Muscle of arm (tissue), 14 donors: ENCODE measurements at places on chromosomes 16 and 17. TPM values are rescaled to one million over a fixed set of nuclear protein-coding genes. Genes with fewer than 3 reads are reported as not detected.

DNA sequence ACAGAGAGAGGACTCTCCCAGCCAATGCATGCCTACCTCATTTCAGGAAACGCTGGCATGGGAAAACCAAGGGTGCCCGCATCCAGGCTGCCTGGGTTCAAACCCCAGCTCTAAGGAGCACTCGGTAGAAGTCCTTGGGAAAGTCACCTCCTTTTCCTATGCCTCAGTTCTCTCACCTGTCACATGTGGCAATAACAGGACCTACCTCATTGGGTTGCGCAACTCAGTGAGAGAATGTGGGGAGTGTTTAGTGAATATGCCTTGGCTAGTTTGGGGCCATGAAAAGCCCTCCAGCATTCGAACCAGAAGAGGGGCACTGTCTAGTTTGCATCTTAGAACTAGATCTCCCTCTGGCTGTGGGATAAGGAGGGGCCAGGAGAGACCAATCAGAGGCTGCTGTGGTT, 9.0 kb upstream of the NXPH3 start:
- DNase-seq: no peak

DNA sequence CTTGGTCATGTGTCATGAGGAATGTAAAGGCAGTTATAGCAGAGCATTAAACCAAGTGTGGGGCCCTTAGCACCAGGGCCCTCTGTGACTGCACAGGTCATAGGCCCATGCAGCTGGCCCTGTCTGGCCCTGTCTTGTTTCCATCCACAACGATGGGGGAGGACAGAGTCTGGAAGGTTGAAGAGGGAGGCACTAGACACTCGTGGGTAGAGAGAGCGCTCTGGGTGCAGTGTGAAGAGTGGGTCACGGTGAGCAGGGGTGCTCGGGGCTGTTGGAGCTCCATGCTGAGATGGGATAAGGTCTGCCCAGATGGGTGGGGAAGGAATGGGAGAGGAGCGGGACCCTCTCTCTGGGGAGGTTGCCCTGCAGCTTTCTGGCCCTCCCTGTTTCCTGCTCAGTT, 12.8 kb upstream of the KSR1 start:
- no peak for DNase-seq

- no peak for DNase-seq
Measured at GRCh38 chr16:25626172-25626571, 65.6 kb upstream of the HS3ST4 start.

The MYCBPAP gene
- polyA plus RNA-seq: 0.77 TPM

DNA sequence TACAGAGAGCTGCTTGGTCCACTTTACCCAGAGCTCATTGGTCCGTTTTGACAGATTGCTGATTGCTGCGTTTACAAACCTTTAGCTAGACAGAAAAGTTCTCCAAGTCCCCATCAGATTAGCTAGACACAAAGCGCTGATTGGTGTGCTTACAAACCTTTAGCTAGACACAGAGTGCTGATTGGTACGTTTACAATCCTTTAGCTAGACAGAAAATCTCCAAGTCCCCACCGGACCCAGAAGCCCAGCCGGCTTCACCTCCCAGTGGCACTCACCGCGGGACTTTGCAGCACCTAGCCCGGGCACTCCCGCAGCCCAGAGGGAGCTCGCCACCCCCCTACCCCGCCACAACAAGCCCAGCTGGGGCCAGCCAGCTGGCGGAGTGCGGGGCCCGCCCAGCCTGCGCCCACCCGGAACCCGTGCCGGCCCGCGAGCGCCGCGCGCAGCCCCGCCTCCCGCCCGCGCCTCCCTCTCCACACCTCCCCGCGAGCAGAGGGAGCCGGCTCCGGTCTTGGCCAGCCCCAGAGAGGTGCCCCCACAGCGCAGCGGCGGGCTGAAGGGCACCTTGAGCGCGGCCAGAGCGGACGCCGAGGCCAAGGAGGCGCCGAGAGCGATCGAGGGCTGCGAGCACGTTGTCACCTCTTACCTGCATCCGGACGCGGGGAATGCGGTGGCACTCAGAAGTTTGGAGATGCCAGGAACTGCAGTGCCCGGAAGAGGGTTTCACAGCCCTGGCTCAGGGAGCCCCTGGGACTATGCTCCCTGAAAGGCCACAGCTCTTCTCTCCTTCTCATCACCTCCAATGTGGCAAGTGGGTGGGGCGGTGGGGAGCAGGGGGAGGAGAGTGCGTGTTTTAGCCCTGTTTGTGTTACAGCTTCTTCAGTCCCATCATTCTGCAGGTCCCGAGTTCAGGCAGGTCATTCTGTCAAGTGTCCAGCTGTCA, 1504.5 kb downstream of the CDH11 start:
- no peak for DNase-seq

GRCh38 chr16:2233046-2233775, 3.0 kb upstream of the DNASE1L2 start:
- DNase-seq: no peak

The KRTAP4-2 gene
- polyA plus RNA-seq: not detected

DNA sequence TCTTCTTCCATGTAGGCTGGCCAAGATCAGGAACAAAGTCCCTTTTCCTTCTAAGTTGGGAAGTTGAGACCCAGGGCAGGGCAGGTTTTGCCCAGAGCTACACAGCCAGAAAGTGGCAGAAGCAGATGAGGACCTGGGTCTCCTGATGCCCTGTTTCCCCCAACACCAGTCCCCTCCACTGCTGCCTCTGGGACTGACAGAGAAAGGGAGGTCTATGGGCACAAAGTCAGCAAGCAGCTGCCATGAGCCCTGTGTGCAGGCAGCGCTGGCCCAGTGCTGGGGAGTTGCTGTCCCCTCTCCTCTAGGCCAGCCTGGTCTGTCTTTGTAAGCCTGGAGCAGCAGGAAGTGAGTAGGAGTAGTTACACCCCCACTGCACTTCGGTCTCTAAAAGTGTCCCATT, 46.9 kb upstream of the NKD1 start:
- no peak for DNase-seq

DNA sequence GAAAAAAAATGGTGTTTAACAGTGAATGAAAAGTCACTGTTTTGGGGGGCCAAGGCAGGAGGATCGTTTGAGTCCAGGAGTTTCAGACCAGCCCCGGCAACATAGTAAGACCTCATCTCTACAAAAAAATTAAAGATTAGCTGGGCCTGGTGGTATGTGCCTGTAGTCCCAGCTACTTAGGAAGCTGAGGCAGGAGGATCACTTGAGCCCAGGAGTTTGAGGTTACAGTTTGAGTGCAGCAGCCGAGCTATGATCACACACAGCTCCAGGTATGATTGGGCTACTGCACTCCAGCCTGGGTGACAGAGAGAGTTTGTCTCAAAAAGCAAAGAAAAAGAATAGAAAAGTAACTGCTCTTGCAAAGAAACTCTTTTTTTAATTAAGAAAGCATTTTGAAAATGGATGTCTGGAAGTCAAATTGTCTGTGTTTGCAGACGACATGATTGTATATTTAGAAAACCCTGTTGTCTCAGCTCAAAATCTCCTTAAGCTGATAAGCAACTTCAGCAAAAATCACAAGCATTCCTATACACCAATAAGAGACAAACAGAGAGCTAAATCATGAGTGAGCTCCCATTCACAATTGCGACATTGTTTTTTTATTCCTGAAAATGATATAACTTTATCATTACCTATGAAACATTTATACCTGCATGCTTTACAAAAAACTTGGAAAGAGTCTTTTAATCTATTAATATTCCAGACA, 20.5 kb upstream of the CPD start:
- DNase-seq: no peak

DNA sequence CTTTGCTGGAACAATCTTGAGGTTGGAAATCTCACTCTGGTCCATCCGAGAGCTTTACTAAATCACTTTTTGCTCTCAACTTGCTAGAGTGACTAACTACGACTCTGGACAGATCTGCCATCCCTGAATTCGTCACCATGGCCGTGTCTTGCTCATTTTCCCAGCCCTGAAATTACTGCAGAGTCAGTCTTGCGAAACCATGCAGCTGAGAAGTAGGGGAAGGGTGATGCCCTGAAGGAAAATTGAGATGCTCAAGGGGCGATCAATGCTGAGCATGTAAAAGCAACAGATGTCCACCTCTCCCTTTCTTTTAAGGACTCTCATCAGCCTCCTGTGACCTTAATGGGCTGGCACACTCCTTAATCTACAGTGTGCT, 18.8 kb downstream of the PCTP start:
- no peak for DNase-seq

GRCh38 chr17:11917415-11917814, 79.9 kb downstream of the ZNF18 start:
- DNase-seq: no peak

The KRTAP1-1 gene
- not detected for polyA plus RNA-seq

DNA sequence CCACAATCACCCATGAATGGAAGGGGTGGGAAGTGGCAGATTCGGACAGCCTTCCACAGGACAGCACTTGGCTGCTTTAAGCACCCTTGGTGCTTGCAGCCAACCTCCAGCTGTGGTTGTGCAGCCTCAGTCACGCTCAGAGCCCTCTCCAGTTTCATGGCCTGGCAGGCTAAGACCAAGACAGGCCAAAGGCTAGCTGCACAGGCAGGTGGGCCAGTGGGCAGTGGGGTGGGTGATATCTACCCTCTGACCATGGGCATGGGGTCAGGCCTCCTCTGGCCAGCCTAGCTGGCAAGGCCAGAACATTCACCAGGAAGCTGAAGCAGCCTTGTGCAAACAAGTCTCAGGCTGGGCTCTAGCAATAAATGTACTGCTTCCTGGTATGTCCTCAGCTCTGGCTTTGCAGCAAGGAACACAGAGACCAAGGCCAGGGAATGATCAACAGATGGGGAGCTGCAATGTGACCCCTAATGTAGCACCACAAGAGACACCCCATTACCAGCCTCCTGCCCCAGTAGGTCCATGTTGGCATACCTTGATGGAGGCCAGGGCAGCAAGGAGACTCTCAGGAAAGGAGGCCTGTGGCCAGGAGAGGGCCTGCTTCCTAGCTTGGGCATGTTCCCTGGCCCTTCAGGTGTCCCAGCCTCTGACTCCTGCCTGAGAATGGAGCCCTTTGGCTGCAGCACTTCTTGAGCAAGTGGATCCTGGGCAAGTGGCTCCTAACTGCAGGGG, 20.9 kb downstream of the HSD11B2 start:
- no peak for DNase-seq

- DNase-seq: no peak
Measured at GRCh38 chr17:59327121-59327980, 4.1 kb upstream of the YPEL2 start.

The C16orf54 gene
- polyA plus RNA-seq: 0.26 TPM
